PC-9 (cell line): ENCODE measurements at places on chromosomes 5 and 9.

GRCh38 chr9:97559111-97559514 is 57.6 kb downstream of the TMOD1 start:
- no peaks in the 10 kb centered on the region for H3K27me3 ChIP-seq
- H3K36me3 ChIP-seq = no peaks in the 10 kb centered on the region
- H3K4me1 ChIP-seq = no peaks in the 10 kb centered on the region
- no peak for DNase-seq
- no peak overlapping the region for H3K27ac ChIP-seq

GRCh38 chr9:127554966-127555839 is 56.9 kb upstream of the STXBP1 start:
- H3K36me3 ChIP-seq = peaks cover 18% of the 10 kb centered on the region
- DNase-seq = no peak
- H3K4me3 ChIP-seq = no peak overlapping the region
- peaks cover 62% of the 10 kb centered on the region for H3K4me1 ChIP-seq

DNA sequence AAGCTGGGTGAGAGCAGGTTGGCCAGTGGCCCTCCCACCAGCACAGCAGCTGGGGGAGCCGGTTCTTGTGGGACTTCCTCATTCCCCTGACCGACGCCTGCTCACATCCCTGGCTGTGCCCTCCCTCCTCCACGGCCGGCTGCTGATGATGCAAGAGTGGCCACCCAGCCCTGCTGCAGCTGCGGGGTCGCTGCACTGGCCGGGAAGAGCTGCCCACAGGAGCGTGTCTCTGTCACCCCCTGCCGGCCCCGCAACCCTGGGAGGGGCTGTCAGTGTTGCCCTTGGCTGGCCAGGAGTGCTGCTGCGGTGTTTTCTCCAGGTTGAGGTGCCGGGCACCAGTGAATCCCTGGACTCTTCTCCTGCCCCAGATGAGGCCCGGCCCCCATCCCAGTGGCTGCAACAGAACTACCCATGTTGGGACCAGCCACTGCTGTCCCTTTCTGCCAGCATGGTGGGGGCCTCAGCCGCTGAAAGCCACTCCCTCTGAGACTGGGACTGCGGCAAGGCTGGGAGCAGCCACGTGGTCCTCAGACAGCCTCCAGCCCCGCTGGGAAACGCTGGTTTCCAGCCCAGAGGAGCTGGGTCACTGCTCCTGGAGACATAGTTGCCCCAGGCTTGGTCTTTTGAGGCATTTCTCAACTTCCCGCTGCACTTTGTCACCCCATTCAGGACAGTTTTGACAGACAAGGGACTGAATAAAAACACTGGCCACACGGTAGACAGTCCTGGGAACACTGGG is 739 bp downstream of the CARD9 start:
- peak overlapping the region; percentile 81 for H3K27ac ChIP-seq
- peak; percentile 91 for DNase-seq
- no peaks in the 10 kb centered on the region for H3K36me3 ChIP-seq
- peak overlapping the region; percentile 38; the same call in 1 of the 2 replicates for H3K4me3 ChIP-seq
- peaks cover 25% of the 10 kb centered on the region for H3K4me1 ChIP-seq

DNA sequence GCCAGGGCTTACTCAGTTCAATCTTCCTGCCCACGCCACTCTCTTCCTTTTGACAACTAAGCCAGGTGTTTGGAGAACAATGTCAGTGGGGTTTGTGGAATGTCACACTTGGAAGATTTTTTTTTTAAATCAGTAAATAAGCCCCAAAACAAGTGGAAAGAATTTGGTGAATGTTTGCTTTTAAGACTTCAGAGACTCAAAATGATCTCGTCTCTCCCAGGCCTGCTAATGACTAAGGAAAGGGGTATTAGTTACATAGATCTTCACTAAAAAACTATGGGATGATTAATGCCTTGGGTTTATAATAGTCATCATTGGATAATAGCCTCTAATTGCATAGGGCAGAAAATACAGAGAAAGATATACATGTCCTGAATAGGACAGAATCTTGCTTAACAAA is 166.4 kb downstream of the DMRT2 start:
- DNase-seq = no peak
- H3K4me3 ChIP-seq = no peak overlapping the region
- no peaks in the 10 kb centered on the region for H3K4me1 ChIP-seq
- no peaks in the 10 kb centered on the region for H3K27me3 ChIP-seq
- H3K27ac ChIP-seq = no peak overlapping the region
- H3K36me3 ChIP-seq = no peaks in the 10 kb centered on the region

- H3K4me3 ChIP-seq = no peak overlapping the region
- DNase-seq = no peak
- H3K36me3 ChIP-seq = no peaks in the 10 kb centered on the region
Measured at GRCh38 chr5:136525597-136525996, 160.3 kb upstream of the TRPC7 start.

DNA sequence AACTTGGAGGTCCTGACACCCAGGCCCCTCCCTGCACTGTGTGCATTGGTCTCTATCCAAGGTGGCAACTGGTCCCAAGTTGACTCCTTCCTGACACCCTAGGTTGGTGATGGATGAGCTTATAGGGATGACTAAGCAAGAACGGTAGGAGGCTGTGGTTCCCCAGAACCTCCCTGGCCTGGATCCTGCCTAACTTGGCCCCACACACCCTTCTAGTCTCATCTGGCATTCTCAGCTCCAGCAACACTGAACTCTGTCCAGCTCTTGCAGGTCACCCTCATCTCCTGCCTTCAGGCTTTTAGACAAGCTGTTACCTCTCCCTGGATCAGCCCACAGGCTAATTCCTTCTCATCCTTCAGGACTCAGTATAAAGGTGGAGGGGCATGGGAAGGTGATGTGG is 16.5 kb downstream of the AQP3 start:
- H3K27me3 ChIP-seq = no peaks in the 10 kb centered on the region
- H3K27ac ChIP-seq = no peak overlapping the region
- peaks cover 13% of the 10 kb centered on the region for H3K4me1 ChIP-seq
- peak; percentile 35 for DNase-seq

GRCh38 chr5:121053055-121053985 is 589.2 kb downstream of the PRR16 start:
- no peaks in the 10 kb centered on the region for H3K36me3 ChIP-seq
- no peaks in the 10 kb centered on the region for H3K27me3 ChIP-seq
- no peak overlapping the region for H3K27ac ChIP-seq
- no peak overlapping the region for H3K4me3 ChIP-seq
- DNase-seq = no peak

DNA sequence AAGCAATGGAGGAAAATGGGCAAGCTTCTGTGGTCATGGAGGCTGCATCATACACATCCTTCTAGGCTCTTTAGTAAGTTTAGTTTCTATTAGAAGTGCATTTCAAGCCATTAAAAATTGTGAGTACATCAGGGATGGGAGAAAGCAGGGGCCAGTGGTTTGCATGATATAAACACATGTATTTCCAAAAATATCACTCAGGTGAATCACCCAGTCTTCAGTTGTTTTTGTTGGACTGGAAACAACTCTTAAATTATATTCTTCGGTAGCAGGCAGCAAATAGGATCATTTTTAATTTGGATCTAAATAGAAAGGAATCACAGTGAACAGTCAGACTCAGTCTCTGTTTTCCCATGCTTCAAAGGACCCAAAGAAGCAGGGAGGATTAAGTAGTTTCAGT is 657.9 kb downstream of the TLR4 start:
- no peaks in the 10 kb centered on the region for H3K4me1 ChIP-seq
- no peaks in the 10 kb centered on the region for H3K27me3 ChIP-seq
- H3K27ac ChIP-seq = no peak overlapping the region
- H3K4me3 ChIP-seq = no peak overlapping the region
- no peaks in the 10 kb centered on the region for H3K36me3 ChIP-seq

DNA sequence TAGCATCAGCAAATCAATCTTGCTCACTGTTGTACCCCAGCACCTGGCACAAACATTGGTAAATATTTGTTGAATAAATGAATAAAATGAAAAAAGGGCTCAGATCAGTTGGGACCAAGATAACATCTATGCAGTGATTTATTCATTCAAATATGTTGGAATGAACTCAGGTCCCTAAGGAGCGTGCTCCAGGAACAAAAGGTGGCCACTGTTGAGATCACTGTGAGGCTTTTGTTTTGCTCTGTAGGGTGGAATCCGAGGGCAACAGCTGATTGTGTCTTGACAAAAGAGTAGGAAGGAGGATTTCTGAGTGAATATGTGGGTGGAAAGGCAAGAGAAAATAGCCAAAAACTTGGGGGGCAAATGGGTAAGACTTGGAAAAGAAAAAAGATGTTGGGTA is 89.7 kb downstream of the PPP2R2B start:
- no peak overlapping the region for H3K27ac ChIP-seq
- DNase-seq = no peak
- H3K27me3 ChIP-seq = peaks cover 20% of the 10 kb centered on the region
